Cardiac septum (tissue), 1 donor: ENCODE measurements at places on chromosomes 5 and 9.
A peak's percentile ranks its signal among the peaks of the same experiment; 100 is the strongest.

GRCh38 chr9:22206833-22207232 is 197.7 kb upstream of the CDKN2B start:
- no peak for DNase-seq

DNA sequence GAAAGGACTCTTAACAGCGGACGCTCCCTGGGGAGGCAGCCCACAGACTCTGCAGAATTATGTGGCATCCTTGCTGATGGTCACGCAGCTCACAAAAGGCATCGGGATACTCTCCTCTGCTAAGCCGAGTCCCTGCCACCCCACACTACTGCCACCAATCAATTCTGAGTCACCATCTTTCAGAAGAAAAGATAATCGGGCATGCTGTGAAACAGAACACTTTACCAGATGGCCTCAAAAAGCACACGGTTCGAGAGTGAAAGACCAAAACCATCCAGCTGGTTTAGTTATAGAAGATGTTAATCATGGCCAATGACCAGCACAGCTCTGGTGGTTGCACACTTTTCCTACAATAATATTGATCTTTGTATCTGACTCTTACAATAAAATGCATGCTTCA is 136.3 kb downstream of the MYO10 start:
- DNase-seq: no peak

DNA sequence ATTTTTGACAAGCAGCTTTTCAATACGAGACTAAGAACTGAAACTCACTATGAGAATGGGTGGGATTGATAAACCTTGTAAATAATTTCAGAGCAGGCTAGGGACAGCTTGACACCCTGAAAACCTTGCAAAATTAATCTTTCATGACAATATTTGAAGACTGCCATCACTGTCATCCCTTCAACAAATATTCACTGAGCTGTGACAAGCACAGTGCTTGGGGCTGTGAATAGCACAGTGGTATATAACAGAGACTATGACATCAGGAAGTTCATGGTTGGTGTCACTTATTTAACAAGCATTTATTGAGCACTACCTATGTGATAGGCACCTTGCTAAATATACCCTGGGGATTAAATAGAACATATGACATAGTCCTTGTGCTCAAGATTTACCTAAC is 741.0 kb upstream of the RIOK2 start:
- no peak for DNase-seq

DNA sequence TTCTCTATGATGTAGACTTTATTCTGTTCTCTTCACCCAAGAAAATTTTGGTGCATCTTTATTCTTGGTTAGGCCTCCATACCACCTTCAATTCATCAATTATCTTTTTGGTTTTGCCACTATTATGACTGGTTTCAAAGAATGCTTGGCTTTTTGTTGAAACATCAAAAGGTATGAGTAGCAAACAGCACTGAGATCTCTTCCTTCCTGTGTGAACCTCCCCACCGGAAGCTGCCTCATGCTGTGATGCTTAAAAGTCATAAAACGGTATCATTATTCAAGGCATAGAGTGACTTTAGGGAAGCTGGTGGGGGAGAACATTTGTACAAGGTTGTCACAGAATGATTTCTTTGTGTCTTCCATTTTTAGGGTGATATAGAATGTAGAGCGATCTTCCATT is 70.6 kb downstream of the IQGAP2 start:
- DNase-seq: no peak

- DNase-seq: no peak
These were observed 26.0 kb upstream of the SEMA4D start for GRCh38 chr9:89523948-89524347.

- no peak for DNase-seq
These were observed 818.8 kb downstream of the MAT2B start for GRCh38 chr5:164324239-164324638.

DNA sequence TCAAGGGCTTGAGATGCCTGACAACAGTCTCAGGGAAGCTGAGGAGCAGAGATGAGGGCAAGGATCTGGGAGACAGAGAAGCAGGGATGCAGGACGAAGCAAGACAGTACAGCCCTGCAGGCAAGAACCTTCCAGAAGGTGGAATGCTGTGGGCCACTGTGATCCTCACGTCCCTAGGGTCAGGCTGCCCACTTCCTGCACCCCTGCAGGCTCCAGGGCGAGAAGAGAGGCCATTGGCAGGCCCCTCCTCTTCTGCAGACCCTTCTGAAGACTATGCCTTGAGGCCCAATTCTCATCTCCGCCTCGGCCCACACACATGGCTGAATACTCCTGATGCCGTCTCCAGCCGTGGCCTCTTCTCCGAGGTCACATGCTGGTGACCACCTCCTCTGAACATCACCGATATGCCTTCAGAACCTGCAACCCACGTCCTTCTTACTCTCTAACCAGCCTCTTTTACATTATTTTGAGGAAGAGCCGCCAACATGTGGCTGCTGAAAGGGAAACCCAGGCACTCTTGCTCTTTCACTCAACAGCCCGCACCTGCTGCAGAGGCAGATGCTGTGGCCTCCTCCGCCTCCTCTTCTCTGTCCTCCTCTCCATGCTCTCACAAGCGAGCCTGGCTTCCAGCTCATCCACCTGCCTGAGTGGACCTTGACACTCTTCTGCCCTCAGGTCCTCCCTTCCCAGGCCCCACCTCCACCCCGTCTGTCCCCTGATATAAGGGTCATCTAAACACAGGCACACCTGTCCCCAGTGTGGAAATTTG is 181.5 kb downstream of the IRX2 start:
- peak; percentile 57 for DNase-seq

DNA sequence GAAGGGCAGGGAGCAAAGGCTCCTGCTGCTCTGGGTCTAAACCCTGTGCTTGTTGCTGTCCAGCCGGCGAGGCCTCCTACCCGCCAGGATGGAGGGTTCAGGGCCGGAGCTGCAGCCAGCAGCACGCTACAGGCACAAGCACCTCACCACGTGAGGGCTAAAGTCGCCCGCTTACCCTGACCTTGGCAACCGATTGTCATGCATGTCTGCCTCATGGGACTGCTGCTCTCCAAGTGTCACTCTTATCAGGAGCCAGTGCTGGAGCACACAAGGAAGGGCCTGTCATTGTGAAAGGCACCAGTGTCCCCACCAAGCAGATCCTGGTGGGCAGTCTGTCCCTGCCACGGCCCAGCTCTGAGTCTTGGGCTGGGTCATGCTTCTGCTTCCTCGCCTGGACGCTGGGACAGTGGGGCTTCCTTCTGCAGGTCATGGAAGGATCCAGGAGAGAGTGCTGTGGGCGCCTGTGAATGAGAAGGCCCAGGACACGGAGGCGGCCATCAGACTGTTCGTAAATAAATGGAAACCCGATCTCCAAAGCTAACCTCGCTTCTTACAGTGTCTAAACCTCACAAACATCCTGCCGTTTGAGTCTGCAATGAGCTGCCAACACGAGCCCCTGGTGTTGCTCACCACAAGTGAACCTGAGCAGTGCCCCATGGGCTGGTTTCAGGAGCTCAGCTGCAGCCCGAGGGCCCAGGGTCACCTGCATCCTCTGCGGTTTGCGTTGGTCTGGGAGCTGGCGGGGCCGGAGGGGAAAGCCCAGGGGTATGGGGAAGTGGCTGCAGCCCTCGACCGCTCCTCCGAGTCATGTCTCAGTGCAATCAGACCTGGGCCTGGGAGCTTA is 58.2 kb upstream of the RXRA start:
- peak; percentile 87 for DNase-seq

GRCh38 chr9:5767968-5768932 is 64.7 kb downstream of the ERMP1 start:
- DNase-seq: no peak

DNA sequence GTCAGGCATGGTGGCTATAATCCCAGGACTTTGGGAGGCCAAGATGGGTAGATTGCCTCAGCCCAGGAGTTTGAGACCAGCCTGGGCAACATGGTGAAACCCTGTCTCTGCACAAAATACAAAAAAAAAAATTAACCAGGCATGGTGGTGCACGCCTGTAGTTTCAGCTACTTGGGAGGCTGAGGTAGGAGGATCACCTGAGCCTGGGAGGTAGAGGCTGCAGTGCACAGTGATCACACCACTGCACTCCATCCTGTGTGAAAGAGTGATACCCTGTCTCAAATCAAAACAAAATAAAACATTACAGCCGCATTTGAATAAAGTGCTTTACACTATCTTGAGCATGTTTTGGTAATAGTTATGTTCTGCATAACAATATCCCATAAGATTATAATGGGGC is 74.0 kb downstream of the IQGAP2 start:
- no peak for DNase-seq
